ENCODE measurements at places on chromosomes 12 and 14.

GRCh38 chr14:101843665-101844064, 82.2 kb downstream of the PPP2R5C start:
- DNase-seq = no peak

- DNase-seq = no peak
Observed at GRCh38 chr12:89752341-89752740, 43.7 kb upstream of the ATP2B1 start.

- DNase-seq = no peak
Observed at GRCh38 chr14:103894723-103895059, 33.6 kb upstream of the TDRD9 start.

DNA sequence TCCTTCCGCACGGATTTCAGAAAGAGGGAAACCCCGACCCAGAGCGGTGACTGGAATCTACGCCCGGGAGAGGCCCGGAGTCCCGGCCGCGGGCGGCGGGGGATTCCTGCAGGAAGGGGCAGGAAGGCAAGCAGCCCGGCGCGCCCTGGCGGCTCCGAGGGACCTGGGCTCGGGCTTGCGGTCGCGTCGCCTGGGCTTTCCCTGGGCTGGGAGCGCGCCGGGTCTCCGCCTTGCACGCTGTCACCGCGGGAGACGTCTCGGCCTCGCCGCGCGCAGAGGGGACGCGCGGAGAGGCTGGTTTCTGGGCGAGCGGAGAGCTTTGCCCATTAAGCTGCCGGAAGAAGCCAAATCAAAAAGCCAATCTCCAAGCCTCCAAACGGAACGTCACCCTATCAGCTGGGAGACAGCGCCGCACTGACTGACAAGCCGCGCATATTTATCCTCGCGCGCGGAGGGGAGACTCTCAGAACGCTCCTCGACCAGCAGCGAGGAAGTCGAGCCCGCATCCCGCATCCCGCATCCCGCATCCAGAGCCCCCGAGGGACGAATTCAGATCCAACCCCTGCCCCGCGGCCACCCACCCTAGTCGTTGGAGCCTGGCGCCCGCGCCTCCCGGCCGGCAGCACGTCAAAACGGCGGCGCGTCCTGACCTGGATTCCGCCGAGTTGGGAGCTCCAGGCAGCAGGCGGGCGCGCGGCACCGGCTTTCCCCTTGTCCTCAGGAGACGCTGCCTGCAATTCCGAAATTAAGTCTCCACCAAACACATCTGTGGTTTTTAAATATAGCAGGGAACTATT, at the start of gene SLC8A3:
TSS of gene SLC8A3 (minus strand) at position 293 of the 797 bp plus-strand sequence. CDS start 20,529 bp downstream, outside the sequence.
- DNase-seq = no peak

DNA sequence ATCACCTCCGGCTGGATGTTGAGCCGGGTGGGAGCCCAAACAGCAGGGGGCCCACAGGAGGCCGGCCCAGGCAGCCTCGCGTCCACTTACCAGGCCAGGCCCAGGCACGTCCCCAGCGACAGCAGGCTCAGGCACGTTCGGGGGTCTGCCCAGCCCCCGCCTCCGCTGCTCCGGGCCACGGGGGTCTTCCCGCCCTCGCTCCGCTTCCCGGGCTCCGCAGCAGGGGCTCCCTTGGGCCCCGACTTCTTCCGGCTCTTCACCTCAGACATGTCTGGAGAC, 216 bp downstream of the IKBIP start:
- DNase-seq = no peak

- DNase-seq = no peak
Observed at GRCh38 chr14:50823051-50823761, 7.8 kb downstream of the NIN start.

DNA sequence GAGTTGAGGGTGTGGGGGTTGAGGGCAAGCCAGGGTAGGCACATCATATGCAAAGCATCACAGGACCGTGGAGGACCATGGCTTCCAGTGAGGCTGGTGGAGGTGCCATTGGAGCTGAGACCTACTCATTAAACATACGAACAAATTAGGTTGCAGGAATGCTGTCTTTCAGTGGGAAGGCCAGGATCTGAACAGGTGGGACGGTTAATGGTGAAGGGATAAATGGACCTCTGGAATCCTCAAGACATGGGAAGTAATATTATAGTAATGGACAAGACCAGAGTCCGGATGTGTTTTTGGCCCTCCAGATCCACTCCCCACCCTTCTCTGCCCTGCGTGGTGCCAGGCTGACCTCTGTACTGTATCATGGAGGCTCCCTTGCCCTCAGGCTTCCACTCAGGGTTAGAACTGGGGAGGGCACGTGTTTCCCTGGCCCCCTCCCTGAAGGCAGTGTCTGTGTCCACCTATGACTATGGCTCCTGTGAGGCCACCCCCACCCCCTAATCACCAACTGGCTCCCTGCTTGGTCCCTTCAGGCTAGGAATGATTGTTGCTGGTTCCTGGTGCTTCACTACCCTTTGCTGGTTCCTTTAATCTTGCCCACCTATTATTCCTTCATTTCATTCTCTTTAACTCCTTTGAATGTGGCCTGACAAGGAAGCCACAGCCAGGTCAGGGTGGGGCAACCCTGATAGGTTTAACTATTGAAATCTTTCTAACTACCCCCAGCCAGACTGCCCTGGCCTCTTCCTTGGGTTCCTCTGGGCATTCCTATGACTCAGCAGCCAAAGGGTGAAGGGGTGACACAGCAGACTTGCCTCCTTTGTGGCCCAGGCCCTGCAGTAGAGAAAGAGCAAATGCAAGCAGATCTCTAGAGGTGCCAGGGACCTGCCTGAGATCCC, 10.7 kb downstream of the DHRS2 start:
- no peak for DNase-seq

DNA sequence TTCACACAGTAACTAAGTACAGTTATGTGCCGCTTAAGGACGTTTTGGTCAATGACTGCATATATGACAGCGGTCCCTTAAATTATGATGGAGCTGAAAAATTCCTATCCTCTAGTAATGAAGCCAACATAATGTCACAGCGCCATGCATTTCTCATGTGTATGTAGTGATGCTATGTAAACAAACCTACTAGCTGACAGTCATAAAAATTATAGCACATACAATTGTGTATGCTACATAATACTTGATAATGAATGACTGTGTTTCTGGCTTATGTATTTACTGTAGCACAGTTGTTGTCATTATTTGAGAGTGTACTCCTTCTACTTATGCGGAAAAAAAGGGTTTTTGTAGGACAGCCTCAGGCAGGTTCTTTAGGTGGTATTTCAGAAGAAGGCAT, 99.7 kb downstream of the DACT1 start:
- DNase-seq = no peak

- DNase-seq = no peak
Observed at GRCh38 chr14:77026930-77027537, 1.5 kb downstream of the IRF2BPL start.

- DNase-seq = no peak
Observed at GRCh38 chr12:31961137-31961536, 1.9 kb downstream of the RESF1 start.

DNA sequence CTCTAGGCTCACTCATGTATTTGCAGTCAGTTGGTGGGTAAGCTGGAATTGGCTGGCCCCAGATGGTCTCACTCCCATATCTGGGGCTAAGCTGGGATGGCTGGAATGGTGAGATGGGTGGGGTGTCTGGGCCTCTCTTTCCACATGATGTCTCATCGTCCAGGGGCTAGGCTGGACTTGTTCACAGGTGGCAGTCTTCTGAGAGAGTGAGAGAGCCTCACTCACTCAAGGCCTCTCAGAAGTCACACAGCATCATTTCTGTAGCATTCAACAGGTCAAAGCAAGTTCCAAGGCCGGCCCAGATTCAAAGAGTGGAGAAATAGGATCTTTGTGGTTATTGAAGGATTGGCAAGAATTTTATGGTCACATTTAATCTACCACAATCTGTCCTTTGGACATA, 102.7 kb downstream of the UNC79 start:
- no peak for DNase-seq

DNA sequence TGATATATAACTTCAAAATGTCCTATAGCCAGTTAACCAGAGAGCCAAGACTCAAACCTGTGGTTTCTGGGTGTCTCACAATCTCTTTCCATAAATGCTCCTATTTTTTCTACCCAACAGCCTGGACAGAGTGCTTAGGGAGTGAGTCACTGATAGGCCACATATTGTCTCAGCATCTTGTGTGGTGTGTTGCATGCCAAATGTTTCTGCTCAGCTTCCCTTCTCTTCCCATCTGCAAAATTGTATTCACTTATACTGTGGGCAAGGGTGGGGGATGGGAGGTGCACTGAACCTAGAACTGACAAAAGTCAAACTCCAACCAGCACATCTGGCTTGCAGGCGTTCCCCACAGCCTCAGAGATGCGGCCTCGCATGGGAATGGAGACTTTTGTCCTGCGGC, 123.3 kb downstream of the KCNA5 start:
- peak; percentile 51 for DNase-seq

DNA sequence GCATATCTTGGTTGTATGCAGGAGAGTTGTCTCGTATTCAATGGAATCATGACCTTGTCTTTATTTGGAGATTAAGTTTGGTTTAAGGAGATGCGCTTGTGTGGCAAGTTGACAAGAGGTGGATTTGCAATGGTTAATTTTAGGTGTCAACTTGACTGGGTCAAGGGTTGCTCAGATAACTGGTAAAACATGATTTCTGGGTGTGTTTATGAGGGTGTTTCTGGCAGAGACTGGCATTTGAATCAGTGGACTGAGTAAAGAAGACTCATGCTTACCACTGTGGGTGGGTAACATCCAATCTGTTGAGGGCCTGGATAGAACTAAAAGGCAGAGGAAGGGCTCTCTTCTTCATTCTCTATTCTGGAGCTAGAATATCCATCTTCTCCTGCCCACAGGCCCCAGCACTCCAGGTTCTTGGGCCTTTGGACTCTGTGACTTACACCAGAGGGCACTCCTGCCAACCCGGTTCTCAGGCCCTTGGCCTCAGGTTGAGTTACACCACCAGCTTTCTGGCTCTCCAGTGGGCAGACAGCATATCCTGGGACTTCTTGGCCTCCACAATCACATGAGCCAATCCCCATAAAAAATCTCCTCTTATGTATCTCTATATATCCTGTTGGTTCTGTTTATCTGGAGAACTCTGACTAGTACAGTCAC, 141.5 kb upstream of the ARID2 start:
- DNase-seq = no peak

DNA sequence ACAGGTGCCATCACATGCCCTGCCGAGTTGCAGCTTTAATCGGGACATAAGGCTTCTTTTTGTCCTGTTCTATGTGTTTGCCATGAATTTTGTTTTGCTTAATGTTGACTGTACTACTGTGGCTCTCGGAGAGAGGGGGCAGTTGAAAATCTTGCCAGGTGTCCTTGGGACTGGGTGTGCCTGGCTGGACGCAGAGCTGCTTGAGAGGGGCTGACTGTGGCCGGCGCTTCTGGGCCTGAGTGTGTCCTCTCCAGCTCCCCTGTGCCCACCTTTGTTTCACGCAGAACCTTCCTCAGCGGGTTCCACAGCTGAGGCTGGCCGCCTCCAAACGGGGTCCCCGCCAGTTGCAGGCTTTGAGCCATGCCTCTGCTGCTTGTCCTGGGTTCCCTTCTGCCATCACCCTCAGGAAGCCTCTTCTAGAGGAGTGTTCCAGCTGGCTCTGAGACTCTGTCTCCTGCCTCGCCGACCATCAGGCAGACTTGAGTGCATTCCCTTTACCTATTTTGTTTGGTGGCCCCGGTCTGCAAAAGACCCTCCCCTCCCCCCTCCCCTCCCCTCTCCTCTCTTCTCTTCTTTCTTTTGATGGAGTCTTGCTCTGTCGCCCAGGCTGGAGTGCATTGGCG, 49.7 kb downstream of the DDX51 start:
- no peak for DNase-seq

GRCh38 chr12:58915634-58916033, 4.7 kb downstream of the LRIG3 start:
- DNase-seq = no peak

- DNase-seq = no peak
Observed at GRCh38 chr12:56338308-56339157, at the start of gene IL23A. IL23A (plus strand) TSS chr12:56338884; CDS start chr12:56339045, 161 bp downstream.

- no peak for DNase-seq
Observed at GRCh38 chr14:89292579-89293313, 124.3 kb downstream of the FOXN3 start.

DNA sequence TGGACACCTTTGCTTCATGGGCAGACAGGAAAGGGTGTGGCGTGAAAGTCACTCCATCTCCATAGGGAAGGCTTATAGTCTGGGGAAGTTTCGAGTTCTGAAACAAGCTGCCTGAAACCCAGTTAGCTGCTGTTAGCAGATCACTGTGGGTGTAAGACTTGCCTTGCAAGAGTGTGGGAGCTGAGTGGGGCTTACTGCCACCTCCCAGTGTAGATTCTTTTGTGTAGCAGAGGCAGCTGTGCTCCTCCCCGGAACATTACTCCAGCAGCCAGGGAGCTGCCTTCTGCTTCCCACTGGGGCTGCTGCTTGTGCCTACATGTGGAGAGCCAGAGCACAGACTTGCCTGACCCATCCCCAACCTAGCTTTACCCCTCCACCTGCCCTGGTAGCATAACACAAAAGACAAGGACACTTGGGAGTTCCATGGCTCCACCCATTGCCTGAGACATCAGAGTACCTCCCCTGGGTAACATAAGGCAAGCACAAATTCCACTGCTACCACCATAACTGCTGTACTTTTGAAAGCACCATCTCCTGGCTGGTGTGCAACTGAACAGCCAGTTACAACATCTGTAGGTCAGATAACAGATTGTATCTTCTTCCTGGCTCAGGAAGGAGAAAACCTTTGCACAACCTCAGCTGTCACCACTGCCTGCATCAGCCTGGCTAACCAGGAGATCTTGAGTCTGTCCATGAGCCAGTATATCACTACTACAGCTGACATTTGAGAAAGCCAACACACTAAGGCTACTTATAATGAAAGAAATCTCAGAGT, 69.5 kb downstream of the ADAMTS20 start:
- DNase-seq = no peak

DNA sequence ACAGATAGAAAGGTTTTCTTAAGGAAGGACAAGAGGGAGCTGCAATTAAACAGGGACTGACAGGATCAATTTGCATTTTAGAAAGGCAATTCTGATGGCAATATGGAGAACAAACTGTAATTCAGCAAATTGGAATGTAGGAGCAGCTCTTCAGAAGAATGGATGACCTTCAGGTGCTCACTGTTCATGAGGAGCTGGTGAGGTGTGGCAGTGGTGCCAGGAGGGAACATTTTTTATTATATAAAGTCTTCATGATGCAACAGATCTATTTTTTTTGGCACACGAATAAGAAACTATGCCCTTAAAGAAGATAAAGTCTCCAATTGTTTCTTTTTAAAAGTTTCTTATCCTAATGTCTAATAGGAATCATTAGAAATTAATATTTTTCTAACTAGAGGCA, 151.7 kb downstream of the SLC38A4 start:
- DNase-seq = no peak

DNA sequence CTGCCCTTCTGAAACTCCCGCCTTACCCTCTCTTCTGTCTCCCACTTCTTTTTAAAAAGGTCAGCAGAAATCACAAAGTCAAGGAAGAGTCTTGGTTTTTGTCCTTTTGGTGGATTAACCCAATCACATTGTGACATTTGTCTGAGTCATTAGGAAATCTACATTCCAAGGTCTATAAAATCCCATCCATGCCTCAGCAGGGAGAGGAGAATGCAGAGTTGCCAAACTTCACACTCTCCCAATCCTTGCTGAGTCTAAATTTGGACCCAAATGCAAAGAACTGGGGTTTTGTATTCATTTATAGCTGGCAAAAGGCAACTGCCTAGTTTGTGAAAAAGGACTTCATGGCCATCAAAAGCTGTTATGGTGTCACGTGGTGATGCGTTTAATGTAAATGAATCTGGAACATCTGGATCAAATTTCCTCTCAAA, 67.9 kb downstream of the TMEM30B start:
- DNase-seq = no peak

- no peak for DNase-seq
Observed at GRCh38 chr14:26286081-26286912, 311.5 kb downstream of the NOVA1 start.

All from amniotic stem cell (primary cell).